ENCODE measurements at places on chromosomes 4 and X. TPM values are rescaled to one million over a fixed set of nuclear protein-coding genes. Genes with fewer than 3 reads are reported as not detected.

- no peak for DNase-seq
Measured at GRCh38 chr4:107279733-107280132, 243.6 kb upstream of the DKK2 start.

DNA sequence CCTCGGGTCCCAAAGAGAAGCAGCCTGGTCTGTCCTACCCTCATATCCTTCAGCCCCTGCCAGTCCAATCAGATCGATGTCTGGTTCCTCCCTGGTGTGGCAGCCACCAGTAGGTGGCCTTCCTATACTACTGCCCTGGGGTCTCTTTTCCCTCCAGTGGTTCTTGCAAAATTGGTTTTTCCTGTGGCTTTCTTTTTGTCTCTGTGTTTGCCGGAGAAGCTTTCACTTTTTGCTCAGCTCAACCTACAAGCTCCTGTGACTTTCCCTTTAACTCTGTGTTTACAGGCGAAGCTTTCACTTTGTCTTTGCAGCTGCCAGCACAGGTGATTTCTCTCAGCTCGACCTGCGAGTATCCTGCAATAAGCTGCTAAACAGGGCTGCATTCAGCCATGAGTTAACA, 46.8 kb downstream of the UGT2A3 start:
- DNase-seq: no peak

DNA sequence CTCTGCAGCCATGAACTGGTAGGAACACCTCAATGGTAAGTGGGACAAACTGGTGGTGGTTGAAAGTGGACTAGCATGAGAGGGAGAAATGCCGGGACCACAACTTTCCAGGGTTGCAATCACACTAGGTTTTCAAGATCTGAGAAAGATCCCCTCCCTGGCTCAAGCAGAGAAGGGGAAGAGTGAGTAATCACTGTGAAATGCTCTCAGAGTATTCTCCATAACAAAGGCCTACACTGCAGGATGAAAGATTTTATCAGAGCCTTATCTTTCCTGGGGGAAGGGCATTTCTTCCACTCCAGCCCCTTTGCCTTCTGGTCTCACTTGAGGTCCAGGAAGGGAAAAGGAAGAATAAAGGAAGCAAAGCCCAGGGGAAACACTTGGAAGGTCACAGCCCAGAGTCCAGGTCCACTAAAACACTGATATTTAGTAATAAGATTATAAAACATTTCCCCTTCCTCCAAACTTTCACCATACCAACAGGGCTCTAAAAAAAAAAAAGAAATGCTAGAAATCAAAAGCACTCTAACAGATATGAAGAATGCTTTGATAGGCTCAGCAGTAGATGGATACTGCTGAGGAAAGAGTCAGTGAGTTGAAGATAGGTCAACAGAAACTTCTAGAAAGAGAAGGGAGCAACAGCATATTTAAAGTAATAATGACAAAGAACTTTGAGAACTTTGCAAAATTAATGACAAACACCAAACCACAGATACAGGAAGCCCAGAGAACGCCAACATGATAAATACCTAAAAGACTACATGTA, 95.9 kb downstream of the WDFY3 start:
- DNase-seq: no peak

GRCh38 chr4:107751670-107752069, 31.6 kb upstream of the PAPSS1 start:
- DNase-seq: no peak

- no peak for DNase-seq
Measured at GRCh38 chr4:22686141-22686540, 6.6 kb upstream of the GBA3 start.

DNA sequence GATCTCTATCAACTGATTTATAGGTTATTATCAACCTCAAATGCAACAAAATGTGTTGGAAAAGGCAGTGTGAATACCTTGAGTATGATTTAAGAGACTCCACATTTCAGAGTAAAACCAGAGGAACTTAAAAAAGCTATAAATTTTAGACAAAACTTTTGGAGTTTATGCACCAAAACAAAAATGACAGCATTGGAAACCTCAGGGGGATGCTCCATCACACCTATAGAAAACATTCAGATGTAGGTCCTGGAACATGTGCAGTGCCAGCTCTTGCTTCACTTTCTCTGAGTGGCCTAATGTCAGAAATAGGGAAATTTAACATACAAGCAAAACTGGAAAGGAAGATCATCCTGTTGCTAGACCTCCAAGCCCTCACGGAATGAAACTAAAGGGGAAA, 5.8 kb upstream of the VEGFC start:
- no peak for DNase-seq

- DNase-seq: no peak
Measured at GRCh38 chr4:33940281-33940680, 2304.0 kb downstream of the ARAP2 start.

- no peak for DNase-seq
Measured at GRCh38 chrX:111353793-111354192, 58.2 kb downstream of the DCX start.

GRCh38 chrX:9327747-9328145, 137.1 kb upstream of the TBL1X start:
- DNase-seq: no peak

DNA sequence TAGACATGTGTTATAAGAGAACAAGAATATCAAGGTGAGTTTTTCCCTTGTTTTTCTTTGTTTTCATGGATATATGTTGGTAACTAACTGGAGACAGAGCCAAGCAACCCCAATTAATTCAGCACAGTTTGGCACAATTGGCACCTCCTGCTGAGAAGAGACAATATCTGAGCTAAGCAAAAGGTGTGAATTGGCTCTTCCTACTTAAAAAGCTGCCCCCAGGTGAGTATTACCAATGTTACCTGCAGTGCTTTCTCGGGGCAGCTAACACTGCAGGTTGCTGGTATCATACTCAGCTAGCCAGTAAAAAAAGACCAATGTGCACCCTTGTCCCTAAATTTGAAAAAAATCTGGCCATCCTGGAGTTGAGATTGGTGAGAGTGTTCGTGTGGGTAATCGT, 871.2 kb upstream of the TENM3 start:
- DNase-seq: no peak

DNA sequence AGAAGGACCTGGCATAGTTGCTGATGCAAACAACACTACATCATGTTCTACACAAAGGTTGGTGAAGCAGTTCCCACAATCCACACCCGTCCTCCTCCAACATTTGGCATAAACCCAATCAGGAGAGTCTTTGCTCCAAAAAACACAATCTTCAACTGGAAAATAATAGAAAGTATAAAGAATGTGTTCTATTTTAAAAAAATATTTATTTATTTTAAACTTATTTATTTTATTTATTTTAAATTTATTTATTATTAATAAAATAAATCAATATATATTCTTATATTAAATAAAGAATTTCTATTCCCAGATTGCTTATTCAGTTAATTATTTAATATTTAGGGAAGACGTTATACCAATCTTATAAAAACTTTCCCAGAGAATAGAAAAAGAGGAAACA, 1753.7 kb upstream of the AGA start:
- DNase-seq: no peak

- DNase-seq: no peak
Measured at GRCh38 chrX:132207996-132208395, 11.3 kb downstream of the RAP2C start.

DNA sequence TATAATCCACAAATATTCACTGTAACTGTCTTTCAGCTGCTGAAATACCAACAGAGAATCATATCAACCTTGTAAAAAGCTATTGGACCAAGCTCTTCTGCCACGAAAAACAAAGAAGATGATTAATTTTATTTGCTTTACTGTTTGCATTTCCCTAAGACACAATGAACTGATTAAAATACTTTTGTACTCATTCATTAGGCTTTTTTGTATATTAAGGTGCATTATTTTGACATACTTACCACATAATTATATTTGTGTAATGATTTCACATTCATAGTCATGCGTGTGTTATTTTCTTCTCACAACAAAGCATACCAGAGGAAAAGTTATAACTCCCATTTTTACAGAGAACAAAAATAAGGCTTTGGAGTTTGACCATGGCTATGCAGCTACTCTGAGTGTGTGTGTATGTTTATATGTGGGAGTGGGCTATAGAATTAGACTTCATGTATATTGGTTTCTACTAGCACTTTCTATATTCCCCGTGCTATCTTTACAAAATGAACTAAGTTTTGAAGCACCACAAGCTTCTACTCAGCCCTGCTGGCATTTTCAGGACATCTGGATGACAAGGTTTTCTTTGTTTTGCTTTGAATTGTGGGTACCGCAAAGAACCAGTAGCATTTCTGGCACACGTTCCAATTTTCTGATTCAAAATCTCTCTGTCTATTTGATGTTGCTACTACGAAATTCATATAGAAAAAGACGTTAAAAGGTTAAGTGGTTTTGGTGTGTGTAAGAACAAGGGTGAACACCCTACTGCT, 11.0 kb upstream of the FGF5 start:
- no peak for DNase-seq

DNA sequence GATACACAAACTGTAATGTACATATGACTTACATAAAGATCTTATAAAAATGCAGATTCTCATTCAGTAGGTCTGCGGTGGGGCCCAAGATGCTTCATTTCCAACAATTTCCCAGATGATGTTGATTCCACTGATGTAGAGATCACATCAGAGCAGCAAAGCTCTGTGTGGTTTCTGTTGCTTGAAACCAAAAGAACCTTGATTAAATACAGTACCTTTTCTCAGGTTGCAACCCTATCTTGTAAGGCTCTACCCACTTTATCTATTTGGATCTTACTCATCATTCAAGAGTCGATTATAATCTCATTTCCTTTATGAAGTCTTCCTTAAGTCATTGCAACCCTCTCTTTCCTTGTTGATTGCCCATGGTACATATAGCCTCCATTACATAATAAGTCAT, 816.8 kb downstream of the RPA4 start:
- DNase-seq: no peak

DNA sequence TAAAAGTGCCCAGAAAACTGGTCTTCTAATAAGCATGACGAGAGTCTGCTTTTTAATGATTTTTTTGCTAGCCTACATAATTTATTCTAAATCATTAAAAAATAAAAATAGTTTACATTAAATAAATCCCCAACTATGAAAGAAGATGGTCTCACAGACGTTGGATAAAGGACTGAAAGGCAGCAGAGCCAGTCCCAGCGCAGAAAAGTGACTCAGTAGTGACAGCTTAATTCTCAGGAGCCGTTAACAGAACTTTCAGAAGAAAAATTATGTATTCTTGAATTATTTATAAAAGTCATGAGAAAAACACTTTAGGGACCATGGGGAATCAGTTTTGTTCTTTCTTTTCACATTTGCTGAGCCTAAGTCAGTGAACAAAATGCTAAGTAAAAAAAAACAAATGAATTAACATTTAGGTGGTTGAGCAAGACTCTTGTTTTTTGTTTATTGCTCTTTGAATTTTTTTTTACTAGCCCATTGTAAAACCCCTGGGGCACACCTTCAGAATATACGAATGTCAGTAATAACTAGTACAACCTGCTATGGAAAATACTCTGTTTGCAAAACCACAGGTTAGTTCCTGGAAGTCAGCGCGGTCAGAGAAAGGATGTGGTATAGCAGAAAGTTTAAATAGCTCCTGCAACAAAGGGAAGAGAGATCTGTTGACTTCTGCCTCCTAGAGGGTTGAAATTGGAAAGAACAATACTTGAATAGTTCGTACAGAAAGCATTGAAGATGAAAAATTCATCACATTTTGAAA, 50.4 kb upstream of the CCDC160 start:
- peak; percentile 41 for DNase-seq

- DNase-seq: no peak
Measured at GRCh38 chrX:41095908-41096307, 10.7 kb downstream of the USP9X start.

DNA sequence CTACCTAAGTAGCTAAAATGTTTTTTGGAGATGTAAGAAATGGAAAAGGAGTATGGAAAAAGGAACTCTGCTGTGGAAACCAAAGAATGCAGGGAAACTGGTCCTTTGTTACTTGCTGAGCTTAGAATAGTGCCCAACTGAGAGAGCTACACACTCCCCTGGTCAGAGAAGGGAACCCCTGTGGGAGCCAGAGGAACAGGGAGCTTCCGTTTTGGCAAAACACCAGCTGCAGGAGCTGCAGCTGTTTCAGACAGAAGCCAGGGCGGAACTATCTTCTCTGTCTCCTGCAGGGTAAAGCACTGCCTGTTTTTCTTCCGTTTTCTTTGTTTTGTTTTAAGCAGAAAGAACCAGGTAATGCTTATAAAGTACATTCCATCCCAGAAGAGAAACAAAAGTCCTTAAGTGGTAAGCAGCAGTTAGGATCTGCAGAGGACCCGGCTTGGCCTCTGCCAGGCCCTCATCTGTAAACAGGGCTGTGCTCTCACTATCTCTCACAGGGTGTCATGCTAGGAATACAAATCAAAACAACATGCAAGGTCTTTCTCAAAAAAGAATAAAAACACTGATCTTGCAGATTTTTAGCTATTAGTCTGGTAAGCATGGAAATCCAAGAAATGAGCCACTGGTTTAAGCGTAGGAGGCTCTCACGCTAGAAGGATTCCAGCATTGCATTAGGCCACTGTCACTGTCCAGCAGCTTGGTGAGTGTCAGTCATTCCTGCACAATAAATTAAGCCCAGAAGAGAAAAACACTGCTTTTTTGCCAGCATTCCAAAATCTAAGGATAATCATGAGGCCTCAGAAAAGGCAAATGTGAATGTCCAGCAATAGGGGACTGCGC, 76.1 kb downstream of the CHST7 start:
- DNase-seq: peak; percentile 11

- DNase-seq: no peak
Measured at GRCh38 chrX:53323196-53323595, 41.8 kb upstream of the IQSEC2 start.

- no peak for DNase-seq
Measured at GRCh38 chrX:13463608-13464007, 105.8 kb upstream of the EGFL6 start.

- DNase-seq: no peak
Measured at GRCh38 chr4:2714061-2714770, 41.9 kb downstream of the TNIP2 start.

The CSAG2 gene
- not detected for total RNA-seq

The CCNA2 gene
- 0.41 TPM for total RNA-seq

The CCDC160 gene
- total RNA-seq: not detected

The PLXNB3 gene
- total RNA-seq: not detected

The CDKL2 gene
- 0.38 TPM for total RNA-seq

The SYNPO2 gene
- total RNA-seq: 0.41 TPM

The VCX3B gene
- total RNA-seq: not detected
